Right ventricle myocardium inferior (tissue), 1 donor: ENCODE measurements at places on chromosomes 3 and 15.

DNA sequence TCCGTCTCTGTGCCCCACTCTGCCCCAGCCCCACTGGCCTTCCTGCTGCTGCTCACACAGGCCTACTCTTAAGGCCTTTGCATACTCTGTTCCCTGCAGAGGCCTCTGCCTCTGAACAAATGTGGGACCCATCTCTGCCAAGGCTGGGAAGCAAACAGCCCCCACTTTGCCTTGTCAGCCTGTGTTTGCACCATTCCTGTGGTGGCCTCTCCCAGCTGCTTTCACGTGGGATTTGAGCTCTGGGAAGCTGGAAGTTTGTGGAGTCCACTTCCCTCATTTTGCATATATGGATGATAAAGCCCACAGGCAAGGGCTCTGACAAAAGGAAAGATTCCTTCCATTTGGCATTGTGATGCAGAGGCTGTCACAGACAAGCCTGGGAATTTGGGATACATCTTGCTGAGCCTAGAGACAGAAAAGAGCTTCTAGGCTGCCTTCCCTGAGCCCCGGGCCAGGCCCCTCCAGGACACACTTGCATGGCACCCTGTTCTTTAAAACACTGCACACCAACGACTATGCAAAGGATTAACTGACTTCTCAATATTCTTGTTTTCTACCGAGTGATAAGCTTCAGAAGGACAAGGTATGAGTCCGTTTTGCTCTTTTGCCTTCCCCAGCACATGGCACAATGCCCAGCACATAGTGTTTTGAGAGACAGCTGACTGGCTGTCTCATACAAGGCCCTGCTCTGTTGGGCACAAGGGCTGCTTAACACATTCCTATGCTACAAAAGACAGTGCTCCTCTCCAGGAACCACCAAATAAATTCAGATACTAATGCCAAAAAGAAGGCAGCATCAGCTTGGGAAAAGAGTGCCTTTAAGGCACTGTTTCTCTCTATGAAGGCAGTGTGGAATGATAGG lies 120.7 kb upstream of the TOPAZ1 start:
- DNase-seq = no peak

- DNase-seq = peak; percentile 35
Measured at GRCh38 chr3:30581067-30581585, 25.3 kb upstream of the TGFBR2 start.

DNA sequence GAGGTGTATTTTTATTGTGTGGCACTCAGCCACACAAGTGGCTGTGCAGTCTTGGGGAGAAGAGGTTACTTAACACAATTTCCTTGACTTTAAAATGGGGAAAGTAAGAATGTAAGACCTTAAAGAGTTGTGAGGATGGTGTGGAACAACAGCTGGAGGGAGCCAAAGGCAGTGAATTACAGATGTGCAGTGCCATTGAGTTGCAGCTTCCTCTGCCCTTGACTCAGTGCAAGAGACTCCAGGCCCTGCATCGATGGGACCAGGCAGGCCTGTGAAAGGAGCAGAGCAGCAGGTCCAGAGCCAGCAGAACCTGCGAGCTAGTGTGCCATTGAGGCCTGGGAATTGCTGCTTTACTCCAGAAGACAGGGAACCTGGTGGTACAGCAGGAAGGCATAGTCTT lies 27.2 kb downstream of the EEFSEC start:
- no peak for DNase-seq

DNA sequence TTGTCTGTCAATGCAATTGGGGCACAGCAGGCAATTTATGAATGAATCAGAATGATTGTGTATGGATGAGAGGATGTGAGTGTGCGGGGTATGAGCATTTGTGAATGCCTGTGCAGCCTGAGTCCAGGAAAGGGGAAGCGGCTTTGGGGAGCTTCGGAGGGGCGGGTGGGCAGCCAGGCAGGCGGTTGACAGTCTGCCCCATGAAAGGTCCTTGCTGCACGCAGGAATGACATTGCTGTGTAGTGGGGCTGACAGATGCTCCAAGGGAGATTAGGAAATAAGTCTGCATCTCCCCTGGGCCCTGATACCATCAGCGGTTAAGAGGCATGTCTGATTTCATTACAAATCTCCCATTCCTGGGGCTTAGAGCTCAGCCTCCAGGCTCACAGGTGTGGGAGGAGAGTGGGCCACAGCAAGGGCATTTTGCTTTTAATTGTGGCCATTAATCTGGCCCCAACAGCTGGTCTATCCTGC lies 26.4 kb upstream of the TSPAN3 start:
- no peak for DNase-seq

DNA sequence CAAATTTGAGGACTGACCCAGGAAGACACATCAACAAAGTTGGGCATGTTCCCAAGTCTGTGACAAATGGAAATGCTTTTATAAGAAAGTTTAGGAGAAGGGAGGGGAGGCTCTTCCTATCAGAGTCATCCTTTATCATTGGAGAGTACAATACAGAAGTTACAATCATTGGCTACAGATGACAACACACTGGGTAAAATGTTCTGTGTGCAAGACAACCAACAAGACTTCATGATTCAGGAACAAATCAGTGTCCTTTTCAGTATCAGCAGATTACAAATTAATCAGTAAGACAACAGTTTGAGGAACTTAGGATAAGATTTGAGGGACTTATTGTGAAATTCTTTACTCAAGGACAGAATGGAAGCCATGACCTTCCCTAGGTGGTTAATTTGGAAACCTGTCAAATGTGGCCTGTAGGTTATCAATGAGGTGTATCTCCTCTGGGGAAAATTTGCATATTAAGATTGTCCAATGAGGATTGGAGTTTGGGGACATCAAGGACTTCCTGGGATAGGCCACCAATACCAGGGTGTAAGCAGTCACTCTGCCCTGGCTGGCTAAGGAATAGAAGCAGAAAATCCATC lies 274.4 kb upstream of the RORA start:
- no peak for DNase-seq

GRCh38 chr3:160402221-160403027 lies 3.0 kb downstream of the SMC4 start:
- DNase-seq = no peak

GRCh38 chr15:75034615-75035014 lies 11.2 kb downstream of the PPCDC start:
- no peak for DNase-seq

- no peak for DNase-seq
Measured at GRCh38 chr3:59601486-59601885, 551.7 kb upstream of the CFAP20DC start.

DNA sequence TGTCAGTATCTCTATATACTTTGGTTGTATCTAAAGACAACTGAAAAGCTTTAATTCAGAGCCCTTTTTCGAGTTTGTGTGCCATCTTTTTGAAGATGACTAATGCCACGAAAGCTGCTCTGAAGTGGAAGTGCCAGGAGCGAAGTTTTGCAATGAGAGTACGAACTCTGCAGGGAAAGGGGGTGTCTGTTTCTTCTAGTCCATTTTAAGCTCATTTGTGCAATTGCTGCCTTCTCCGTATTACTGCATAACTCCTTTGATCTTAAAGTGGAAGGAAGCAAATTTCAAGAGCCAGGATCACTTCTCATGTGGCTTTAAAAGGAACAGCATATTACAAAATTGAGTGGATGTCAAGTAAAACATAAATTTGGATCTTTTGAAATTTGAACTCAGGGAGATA lies 245.3 kb downstream of the FEZF2 start:
- no peak for DNase-seq

- DNase-seq = no peak
Measured at GRCh38 chr3:4043867-4044575, 244.8 kb downstream of the LRRN1 start.

GRCh38 chr3:169153656-169154055 lies 509.9 kb downstream of the MECOM start:
- DNase-seq = no peak

DNA sequence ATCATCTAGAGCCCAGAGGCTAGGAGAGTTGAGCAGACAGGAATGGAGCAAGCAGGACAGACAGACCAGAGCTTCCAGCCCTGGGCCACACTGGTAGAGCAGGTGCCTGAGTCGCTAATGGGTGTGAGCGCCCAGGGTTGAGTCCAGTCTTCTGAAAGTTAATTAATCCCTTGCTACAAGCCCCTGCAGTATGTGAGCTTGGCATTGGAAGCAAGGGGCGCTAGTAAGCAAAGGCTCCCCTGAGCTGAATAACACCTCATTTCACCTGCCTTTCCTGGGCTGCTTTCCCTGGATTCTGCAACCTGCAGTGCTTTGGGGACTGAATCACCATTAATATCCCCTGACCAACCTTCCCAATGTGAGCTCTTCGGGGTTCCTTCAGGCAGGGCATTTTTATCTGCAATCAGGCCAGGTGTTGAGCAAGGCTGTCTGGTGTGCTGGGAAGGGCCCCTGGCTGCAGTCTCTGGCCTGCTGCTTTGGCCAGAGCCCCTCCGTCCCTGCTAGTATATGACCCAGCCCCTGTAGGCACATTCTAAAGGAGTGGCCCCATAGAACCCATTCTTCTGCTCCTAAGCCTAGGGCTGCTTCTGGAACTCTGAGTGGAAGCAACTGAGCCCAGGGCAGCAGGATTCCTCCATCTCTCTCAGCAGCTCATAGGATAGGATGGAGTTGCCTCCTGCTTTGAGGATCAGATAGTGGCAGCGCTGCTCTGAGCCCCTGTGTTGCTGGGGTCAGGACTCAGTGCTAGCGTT lies 45.1 kb upstream of the EPHB1 start:
- DNase-seq = no peak

- no peak for DNase-seq
Measured at GRCh38 chr3:145124900-145125678, 1035.9 kb downstream of the PLOD2 start.

DNA sequence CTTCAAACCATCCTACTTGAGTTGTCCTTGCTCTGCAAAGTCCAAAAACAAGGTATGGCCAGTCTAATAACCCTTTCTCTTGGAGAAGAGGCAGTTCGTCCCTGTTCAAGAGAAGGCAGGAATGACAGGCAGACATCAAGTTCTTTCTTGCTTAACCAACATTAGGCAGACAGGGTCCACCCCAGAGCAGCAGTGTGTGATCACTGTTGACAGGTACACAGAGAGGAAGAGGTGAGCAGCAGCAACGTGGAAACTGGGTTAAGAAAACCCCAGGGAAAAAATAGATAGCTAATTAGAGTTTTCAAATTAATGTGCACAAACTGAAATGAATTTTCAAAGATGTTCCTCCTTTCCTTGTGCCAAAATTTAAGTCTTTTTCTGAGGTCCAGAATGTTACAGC lies 48.2 kb downstream of the TNIK start:
- no peak for DNase-seq

- no peak for DNase-seq
Measured at GRCh38 chr3:23807424-23808015, 1.8 kb downstream of the UBE2E1 start.

- no peak for DNase-seq
Measured at GRCh38 chr3:105559856-105560255, 193.1 kb downstream of the ALCAM start.

GRCh38 chr15:95577927-95578326 lies 752.6 kb upstream of the NR2F2 start:
- no peak for DNase-seq

DNA sequence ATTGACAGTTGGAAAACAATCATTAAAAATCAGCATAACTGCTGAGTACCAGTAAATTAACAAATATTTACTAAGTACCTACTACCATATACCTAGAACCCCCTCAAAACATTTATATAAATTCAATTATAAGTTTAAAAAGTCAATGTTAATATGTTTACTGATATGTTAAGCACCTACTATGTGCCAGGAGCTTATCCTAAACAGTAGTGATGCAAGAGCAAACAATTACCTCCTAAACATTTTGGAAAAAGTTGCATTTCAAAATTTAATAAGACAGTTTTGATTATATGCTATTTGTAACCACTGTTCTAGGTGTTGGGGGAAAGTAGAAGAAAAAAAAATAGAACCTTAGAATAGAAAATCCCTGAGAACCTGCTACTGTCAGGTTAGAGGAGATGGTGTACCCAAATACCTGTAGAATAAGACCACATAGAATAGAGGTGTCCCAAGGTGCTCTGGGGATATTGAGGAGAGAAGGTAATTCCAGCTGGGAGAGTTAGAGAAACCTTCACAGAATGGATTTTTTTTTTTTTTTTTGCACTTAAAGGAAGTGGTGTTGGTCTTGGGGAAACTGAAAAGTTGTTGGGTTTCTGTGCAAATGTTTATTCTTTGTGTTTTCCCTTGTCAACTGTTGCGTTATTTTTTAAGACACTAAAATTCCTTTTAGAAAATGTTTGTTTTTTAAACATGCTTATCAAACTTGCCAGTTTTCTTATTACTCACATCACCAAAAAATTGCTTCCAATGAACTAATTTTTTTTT lies 16.0 kb downstream of the SNRK start:
- DNase-seq = no peak

- no peak for DNase-seq
Measured at GRCh38 chr3:142057331-142057725, 92.0 kb downstream of the TFDP2 start.

- DNase-seq = no peak
Measured at GRCh38 chr3:193030276-193030675, 112.6 kb upstream of the MB21D2 start.

DNA sequence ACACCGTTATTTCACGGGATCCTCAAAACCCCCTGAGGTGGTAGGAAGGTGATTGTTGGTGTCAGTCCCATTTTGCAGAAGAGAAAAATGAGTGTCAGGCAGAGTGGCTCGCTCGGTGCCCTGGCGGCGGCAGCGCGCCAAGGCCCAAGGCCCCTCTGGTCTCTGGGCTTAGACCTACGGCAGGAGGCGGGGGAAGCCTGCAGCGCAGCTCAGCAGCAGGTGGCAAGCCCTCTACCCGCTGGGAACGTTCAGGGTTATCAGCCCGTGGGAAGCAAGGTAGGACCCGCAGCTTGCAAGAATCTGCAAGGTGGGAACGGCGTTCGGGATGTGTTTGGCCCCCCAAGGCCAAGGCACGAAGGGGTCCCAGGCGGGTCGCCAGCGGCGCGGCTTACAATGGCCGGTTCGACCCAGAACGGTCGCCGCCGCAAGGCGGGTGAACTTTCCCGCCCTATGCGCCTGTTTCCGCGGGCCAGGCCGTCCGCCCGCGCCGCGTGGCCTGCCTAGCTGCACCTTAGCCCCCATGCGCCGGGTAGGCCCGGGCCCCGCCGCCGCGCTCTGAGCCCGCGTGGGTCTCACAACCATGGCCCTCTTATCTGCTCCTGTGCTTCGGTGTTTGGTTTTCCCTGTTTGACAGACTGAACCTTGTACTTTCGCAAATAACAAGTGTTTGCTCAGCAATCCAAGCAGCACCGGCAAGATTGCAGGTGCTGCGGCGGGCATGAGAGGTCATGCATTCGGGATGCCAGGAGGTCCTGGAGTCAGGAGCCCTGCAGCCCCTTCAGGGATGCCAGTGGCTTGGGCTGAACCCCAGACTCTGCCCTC lies 39.7 kb downstream of the CCNL1 start:
- no peak for DNase-seq

GRCh38 chr3:179676081-179676480 lies 23.2 kb downstream of the USP13 start:
- DNase-seq = no peak

GRCh38 chr3:172307141-172307560 lies 141.1 kb downstream of the GHSR start:
- DNase-seq = no peak

DNA sequence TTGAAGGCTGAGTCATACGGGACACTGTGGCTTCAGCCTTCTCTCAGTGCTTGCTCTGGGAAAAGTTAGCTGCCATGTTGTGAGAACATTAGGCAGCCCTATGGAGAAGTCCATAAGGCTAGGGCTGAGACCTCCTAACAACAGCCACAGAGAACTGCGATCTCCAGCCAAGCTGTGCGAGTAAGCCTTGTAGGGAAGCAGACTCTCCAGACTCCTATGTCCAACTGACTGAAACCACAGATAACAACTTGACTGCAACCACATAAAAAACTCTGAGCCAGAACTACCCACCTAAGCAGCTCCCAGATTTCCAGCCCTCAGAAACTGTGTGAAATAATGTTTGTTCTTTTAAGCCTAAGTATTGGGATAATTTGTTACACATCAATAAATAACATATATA lies 40.7 kb downstream of the DENND6A start:
- no peak for DNase-seq

- DNase-seq = no peak
Measured at GRCh38 chr3:70770650-70771049, 458.2 kb upstream of the MDFIC2 start.
